Germinal center (tissue), 1 donor: ENCODE measurements at places on chromosomes 11 and 22.
A peak's percentile ranks its signal among the peaks of the same experiment; 100 is the strongest.

DNA sequence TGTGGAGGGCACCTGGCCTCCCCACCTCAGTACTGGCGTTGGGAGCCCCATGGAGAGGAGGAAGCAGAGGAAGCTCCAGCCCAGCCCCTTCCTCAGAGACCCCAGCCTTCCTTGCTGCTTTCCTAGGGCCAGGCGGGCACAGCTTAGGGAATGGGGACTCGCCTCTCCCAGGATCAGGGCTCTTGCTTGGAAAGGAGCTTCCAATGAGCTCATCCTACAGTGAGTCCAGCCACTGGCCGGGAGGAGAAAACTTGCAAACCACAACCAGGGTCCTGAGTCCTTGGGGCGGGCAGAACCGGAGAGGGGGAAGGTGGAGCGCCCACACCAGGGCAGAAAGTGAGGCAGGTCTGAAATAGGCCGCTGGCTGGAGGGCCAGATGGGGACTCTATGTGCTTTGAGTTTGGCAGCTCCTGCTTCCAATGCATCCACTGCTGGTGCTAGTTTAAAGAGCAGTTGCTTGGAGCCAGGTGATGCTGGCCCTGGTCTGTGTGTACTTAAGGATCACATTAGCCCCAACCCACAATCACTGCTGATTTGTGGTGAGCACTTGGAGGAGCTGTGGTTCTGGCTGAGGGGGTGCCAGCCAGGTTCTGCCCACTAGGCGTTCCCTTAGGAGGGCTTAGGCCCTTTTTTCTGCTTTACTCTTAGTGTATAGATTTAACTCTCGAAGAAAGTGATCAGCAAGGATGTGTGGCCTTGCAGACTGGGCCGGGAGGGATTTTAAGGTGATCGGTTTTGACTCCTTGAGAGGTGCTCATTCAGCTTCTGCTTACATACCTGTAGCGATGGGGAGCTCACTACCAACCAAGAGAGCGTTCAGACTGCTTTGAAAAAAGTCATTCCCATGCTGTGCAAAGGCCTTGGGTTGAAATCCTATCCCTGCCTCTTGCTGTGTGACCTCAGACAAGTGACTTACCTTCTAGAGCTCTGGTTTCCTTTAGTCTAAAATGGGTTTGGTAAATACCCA, 81.9 kb downstream of the TP53I11 start:
- DNase-seq: no peak

DNA sequence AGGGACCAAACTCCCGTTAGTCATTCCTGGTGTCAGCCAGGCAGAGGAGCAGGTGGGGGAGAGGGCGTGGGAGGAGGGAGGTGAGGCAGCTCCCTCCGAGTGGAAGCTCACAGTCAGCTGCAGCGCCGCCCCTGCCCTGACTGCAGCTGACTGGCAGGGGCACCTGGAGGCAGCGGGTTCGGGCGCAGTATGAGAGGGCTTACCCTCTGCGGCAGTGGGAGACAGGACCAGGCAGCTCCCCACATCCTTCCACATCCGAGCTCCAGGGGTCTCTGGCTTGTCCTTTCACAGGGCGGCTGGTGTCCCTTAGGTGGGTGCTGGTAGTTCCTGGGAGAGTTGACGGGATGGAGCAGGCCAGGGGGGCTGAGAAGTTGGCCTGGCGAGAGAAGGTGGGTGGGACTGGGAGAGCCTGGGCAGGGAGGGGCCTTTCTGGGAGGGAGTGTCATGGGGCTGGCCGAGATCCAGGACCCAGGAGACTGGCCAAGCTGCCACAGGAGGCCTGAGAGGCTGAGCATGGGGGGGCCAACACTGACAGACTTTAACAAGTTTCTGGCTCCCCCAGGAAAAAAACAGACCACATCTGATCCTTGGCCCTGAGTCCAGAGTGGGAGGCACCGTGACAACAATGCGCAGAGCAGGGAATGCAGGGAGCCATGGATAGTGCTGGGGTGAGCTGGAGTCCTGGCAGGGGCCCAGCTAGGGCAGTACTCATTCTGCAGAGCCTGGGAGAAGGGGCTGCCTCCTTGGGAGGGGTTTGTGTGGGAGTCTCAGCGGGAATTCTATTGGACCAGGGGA, 4.9 kb downstream of the ADORA2A start:
- no peak for DNase-seq

DNA sequence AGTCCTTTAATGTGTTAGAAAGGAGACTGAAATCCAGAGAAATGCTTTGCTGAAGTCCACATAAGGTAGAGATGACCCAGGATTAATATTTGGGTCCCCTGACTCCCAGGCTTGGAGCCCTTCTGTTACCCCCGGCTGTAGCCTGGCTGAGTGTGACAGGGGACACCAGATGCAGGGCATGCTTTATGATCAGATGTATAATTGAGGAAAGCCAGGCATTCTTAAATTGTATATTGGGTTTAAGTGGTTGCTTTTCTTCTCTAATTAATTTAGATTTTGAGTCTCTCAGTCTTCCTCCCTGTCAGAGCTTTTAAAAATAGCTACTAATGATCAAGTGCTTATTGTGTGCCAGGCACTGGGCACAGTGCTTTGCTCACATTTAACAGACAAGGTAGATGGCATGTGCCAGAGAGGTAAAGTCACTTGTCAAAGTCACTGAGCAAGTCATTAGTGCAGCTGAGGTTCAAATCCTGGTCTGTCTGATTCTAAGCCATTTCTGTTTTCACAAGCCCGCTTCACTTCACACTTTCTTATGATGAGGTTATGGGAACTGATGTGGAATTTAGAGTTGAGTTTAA, 7.9 kb downstream of the ZNRF3 start:
- no peak for DNase-seq

- no peak for DNase-seq
Observed at GRCh38 chr11:28760676-28761390, 652.6 kb downstream of the METTL15 start.

DNA sequence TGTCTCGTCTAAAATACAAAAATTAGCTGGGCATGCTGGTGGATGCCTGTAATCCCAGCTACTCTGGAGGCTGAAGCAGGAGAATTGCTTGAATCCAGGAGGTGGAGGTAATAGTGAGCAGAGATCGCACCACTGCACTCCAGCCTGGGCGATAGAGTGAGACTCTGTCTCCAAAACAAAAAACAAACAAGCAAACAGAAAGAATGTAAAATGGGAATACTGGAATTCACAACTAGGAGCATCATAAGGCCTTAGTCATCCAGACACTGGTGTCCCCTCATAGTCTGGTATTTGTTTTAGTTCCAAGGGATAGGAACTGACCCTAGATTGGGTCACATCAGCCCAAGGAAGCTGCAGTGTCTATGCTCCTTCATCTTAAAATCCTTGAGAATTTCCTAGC, 520.8 kb downstream of the NELL1 start:
- no peak for DNase-seq

DNA sequence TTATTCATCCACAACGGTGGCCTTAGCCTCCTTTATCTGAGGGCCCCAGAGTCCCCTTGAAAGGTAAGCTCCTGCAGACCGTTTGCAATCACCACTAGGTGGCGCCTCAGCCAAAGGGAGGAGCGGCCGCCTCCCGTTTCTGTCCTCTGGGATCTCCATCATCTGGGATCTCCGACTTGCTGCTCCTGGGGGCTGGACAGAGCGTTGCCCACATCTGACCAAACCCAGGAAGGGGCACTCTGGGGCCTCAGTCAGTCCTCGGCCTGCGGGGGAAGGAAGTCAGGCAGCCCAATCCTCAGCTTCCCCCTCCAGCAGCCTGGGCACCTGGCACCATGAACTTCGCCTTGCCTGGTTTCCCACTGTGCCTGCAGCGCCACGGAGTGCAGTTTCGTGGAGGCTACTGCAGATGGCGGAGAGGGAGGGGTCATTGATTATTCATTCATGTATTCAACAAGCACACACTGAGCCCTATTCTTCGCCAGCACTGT, 23.5 kb downstream of the TP53I11 start:
- peak; percentile 57 for DNase-seq

GRCh38 chr22:19917389-19918138, 24.0 kb upstream of the COMT start:
- no peak for DNase-seq

GRCh38 chr22:20131859-20132685, 468 bp downstream of the ZDHHC8 start:
- DNase-seq: no peak

- DNase-seq: no peak
Observed at GRCh38 chr22:48779661-48780596, 1047.7 kb downstream of the BRD1 start.

DNA sequence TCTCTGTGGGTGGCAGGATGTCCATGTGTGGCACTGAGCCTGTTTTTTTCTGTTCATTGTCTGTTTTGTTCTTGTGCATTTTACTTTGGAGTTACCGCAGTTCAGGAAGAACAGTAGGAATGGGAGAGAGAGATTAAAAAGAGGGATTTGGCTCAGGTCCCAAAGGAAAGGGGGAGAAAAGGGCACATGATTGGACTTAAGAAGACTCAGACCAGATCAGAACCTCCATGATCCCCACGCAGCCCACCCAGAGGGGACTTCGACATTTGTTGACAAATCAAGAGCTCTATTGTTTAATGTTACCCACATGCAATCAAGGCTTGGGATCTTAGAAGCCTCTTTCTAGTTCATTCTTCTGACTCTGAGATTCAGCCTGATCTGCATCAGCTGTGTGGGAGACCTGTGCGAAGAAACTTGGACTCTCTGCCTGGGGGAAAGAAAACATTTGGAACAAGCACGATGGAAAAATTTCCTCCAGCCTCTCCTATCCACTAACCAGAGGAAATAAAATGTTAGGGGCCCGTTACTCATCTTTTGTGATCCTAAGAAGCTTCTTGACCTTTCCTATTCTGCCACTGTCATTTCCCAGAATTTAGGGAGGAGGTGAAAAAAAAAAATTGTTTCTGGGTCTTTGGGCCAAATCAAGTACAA, 119.2 kb downstream of the SPON1 start:
- no peak for DNase-seq

DNA sequence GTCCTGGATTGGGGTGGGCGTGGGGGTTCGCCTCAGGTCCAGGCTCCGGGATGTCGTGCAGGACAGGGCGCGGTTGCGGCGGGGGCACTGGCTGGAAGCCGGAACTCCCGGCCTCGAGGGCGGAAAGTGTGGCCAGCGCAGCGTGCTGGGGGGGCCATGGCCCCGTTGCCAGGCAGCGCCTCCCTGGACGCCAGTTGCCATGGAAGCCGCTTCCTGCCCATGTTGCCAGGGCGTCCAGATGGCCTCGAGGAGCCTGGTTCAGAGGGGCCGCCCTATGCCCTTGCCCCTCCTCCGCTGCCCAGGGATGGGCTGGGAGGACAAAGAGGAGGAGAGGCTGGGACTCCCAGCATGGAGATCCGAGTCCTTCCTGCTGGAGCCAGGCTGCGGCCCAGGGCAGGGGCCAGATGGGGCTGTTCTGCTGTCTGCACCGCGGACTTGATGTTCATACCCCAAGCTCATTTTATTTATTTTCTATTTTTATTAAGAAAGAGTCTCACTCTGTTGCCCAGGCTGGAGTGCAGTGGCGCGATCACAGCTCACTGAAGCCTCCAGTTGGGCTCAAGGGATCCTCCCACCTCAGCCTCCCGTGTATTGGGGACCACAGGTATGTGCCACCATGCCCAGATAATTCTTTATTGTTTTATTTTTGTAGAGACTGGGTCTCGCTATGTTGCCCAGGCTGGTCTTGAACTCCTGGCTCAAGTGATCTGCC, 4.6 kb upstream of the CCDC188 start:
- no peak for DNase-seq

DNA sequence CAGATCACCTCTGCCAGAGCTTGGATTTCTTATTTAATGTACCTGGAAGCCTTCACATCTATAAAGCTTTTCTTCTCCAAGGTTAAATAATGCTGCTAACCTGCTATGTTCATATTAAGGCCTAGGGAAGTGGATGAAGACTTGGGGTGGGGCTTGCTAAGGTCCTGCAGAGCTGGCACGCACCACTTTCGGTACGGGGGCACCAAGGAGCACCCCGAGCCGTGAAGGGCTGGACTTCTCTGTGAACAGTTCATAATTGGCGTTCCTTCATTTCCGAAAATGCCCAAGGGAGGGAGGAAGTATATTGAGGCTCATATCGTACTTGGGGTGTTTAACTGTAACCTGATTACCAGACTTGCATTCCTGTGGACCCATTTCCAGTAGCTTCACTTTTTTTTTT, 59.6 kb downstream of the ST14 start:
- DNase-seq: no peak

GRCh38 chr11:107859459-107860239, 1.1 kb upstream of the SLC35F2 start:
- peak; percentile 29 for DNase-seq

GRCh38 chr11:122046846-122047245, 69.2 kb downstream of the BLID start:
- DNase-seq: no peak

DNA sequence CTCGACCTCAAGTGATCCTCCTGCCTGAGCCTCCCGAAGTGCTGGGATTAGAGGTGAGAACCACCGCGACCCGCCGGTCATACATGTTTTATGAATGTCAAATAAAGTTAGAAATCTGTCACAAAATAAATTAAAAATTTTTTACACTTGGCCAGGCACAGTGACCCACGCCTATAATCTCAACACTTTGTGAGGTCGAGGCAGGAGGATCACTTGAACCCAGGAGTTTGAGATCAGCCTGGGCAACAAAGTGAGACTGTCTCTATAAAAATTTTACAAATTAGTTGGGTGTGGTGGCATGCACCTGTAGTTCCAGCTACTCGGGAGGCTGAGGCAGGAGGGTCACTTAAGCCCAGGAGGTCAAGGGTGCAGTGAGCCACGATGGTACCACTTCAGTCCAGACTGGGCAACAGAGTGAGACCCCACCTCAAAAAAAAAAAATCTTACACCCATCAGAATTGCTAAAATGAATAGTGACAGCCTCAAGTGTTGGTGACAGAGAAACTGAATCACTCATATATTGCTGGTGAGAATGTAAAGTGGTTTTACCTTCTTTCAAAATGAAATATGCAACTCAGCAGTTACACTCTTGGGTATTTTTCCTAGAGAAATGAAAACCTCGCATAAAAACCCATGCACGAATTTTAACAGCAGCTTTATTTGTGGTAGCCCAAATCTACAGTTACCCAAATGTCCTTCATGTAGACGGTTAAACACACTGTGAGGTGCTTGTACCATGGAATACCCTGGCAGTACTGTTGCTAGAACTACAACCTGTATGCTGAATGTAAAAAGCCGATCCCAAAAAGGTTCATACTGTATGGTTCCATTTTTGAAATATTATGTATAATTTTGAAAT, 55.4 kb downstream of the MED15 start:
- DNase-seq: no peak

- no peak for DNase-seq
Observed at GRCh38 chr11:834371-835316, 1.9 kb downstream of the CD151 start.

GRCh38 chr11:8867035-8867434, 44.0 kb upstream of the AKIP1 start:
- no peak for DNase-seq

- peak; percentile 79 for DNase-seq
Observed at GRCh38 chr11:11155962-11156815, 196.9 kb downstream of the CSNK2A3 start.

DNA sequence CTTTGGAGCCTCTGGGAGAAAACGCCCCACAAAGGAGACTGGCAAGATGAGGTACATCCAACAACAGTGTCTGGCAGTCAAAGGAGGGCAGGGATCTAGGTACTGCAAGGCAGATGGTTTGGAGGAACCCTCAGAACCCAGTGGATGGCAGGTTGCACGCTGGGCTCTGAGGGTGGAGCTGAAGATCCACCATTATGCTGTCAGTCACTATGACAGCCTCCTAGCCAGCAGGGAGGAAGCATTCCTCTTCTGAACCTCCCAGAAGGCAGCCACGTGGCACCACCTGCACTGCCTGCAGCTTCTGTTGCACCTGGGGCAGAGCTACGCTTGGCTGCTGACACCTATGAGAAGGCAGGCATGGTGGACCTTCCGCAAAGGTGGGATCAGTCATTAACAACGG, 40.2 kb downstream of the HTR3A start:
- DNase-seq: no peak

GRCh38 chr11:59053387-59053786, 32.7 kb upstream of the GLYATL1B start:
- no peak for DNase-seq

- DNase-seq: no peak
Observed at GRCh38 chr11:34168642-34169420, 63.4 kb downstream of the NAT10 start.
